ENCODE measurements at places on chromosomes 7 and 10.

GRCh38 chr7:31442626-31443025, 71.3 kb upstream of the ITPRID1 start:
- DNase-seq, result no peak

DNA sequence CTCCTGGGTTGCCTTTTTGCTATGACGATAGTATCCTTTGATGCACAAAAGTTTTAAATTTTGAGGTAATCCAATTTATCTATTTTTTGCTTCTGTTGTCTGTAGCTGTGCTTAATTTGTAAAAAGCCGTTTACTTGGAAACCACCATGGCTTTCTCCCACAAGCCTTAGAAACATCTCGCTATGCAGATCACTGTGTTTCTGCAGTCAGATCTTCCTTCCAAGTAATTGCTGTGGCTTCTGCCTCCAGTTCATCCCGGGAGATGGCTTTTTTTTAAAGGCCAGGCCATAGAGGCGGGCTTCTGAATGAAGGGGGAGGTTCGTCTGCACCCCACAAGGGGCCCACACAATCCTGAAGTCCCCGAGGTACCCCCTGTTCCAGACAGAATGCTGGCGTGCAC, 48.3 kb upstream of the OCM2 start:
- DNase-seq, result no peak

- DNase-seq, result no peak
These were observed 1.0 kb upstream of the DENND2A start for GRCh38 chr7:140641524-140642195.

DNA sequence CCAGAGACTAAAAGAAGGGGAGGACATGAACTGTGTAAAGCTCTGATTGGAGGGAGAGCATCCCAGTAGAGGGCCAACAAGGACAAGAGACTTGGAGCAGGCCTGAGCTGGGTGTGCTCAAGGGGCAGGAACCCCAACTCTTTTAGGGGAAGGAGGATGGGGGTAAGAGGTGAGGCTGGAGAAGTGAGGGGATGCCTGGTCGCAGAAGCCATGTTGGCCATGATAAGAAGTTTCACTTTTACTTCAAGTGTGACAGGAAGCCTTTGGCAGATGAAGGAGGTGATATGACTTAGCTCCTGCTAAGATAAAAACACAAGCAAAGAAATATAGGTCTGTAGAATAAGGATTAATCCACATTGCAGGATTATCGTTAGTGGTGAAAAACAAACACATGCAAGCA, 208.3 kb downstream of the JAZF1 start:
- DNase-seq, result no peak

- no peak for DNase-seq
These were observed 41.5 kb upstream of the NKX6-2 start for GRCh38 chr10:132827423-132827789.

- no peak for DNase-seq
These were observed 27.3 kb downstream of the EMX2 start for GRCh38 chr10:117569610-117570390.

DNA sequence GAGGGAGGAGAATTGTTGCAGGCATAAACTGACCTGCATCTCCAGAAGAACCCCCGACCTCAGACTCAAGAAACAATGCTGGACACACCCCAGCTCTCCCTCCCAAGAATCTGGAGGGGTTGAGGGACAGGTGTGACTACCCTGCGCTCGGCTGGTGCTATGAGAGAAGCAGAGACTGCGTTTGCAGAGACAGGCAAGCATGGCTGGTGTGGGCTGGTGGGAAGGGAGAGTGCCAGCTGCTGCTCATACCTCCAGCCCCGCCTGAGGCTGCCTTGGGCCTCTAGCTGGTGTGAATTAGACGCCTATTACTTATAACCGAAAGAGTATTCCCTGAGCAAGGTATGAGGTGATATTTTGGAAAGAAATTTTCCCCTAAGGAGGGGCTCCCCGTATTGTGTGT, 48.3 kb upstream of the DDC start:
- DNase-seq, result no peak

- DNase-seq, result no peak
These were observed 173.6 kb downstream of the MBL2 start for GRCh38 chr10:52598936-52599335.

DNA sequence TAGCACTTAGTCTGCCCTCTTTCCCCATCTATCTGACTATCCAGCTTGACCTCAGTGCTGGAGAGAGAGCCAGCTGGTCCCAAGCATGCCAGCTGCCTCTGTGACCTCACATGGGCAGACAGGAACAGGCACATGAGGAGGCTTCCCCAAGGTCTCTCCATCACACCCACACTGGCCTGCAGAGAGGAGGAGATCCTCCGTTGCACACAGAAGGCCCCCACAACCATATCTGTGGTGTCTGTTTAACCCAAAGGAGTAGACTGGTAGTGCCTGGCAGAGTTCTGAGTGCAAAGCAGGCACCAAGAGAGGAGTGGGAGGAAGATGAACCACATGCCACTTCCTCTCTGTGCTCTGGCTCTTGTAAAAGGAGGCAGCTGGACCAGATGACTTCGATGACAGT, 4.8 kb upstream of the ANK3 start:
- DNase-seq, result no peak

- DNase-seq, result no peak
These were observed 66.5 kb upstream of the SHTN1 start for GRCh38 chr10:117071286-117072050.

Data from hematopoietic multipotent progenitor cell treated with erythropoietin and hydrocortisone succinate and interleukin-3 and kit ligand, for 8 days (in vitro differentiated cells).